Adrenal gland (tissue), 19 donors: ENCODE measurements at places on chromosomes 12 and 14.

GRCh38 chr12:176321-177181 lies 37.4 kb downstream of the SLC6A12 start:
- DNase-seq: peak; percentile 45

DNA sequence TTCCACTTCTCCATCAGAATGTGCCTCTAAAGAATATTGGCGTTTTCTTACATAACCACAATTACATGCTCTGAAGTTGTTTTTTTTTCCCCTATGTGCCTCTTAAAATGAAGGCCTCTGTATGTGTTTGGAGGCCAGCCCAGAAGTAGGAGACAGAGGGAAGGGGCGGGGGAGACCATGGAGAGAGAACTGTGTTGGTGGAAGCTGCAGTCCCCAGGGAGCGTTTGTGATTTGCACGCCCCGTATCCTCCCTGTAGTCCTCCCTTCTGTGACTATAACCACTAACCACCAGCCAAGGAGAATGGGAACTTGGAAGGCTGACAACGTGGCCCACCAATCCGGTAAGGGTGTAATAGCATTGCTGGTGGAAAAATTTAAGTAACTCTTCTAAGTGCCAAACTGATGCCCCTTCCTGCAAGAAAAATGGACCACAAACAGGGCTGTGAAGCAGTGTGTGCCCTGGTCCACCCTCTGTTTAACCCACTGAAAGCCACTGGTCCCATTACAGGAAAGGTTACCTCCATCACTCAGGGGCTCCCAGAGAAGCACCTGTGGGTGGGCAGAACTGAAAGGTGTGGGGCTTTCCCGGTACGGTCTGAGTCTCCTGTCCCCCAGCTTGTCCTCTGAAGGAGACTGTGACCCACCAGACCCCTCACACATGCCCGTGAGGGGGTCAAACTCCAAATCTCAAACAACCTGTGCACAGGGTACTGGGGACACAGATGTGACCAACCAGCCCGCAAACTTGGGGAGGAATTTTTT lies 36.8 kb downstream of the CCDC88C start:
- no peak for DNase-seq

DNA sequence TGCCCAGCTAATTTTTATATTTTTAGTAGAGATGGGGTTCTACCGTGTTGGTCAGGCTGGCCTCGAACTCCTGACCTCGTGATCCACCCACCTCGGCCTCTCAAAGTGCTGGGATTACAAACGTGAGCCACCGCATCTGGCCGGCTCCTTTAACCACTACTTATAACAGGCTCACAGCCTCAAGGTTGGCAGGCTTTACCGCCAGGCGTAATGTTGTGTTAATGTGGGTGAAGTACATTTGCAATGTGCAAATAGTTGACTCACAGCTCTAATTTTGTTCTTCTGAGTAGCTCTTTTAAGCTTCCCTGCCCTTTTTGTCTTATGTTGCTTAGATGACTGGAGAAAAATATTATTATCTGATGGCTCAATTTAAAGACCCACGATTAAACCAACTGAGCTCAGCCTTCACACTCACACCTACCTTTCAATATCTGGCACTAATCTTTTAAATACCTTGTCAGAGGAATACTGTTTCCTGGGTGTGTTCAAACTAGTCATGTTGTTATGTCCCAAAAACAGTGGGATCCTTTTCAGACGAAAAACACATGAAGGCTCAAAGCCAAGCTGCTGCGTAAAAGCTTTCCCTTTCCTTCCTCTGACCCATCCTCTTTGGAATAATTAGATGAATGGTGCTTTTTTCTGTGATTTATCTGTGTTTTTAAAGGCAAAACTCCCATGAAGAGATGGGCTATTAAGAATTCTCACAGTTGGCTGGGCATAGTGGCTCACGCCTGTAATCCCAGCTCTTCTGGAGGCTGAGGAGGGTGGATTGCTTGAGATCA lies 57.2 kb upstream of the USP44 start:
- DNase-seq: no peak

GRCh38 chr12:117847371-117847770 lies 121.4 kb downstream of the KSR2 start:
- DNase-seq: no peak

DNA sequence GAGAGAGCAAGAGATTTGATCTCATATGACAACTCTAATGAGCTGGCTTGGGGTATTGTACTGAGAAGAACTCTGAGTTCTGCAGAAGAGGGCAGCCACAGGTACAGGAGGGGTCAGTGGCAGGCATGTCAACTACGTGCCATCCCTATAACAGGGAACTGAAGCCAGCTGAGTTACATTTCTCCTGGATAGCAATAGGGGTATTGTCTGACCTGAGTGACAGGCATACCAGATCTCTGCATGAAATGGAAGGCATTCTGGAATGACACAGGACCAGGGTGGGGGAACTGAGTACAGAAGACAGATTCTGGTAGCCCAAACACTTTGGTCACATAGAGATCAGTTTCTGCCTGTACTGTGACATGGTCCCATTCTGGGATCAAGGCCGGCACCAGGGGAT lies 35.8 kb downstream of the EFCAB11 start:
- DNase-seq: no peak

- DNase-seq: no peak
Observed at GRCh38 chr12:53950437-53950773, 4.3 kb upstream of the HOXC12 start.

GRCh38 chr14:20383032-20383431 lies 30.3 kb downstream of the TEP1 start:
- no peak for DNase-seq

DNA sequence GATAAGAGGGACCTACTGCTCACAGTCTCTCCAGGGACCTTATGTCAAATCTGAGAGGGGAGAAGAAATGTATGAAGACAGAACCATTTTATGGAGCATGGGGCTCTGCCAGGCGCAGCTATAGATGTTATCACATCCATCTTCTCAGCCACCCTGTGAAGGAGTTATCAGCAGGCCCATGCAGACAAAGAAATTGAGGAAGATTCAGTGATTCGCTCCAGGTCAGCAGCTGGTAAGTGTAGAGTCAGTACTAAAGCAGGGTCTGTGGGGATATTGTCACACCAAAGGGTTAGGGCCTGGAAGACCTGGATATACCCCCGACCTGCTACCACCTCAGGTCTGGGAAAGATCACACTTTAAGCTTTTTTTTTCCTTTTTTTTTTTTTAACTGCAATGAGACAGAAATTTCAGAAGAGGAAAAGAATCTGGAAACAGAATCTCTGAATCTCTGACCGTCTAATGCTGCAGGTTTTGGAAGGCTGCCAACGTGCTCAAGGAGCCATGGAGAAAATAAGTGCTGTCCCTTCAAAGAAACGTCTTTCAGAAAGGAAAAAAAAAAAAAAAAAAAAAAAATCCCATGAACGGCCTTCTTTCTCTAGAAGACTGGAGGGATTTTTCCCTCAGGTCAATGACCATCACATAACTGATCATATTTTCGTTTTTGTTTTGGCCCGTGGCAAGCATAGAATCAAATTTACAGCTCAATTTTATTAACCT lies 73.3 kb upstream of the PLEKHG7 start:
- peak; percentile 62 for DNase-seq

GRCh38 chr14:104399432-104400155 lies 180.0 kb upstream of the C14orf180 start:
- DNase-seq: no peak

- no peak for DNase-seq
Observed at GRCh38 chr14:102097441-102098135, 10.7 kb upstream of the HSP90AA1 start.

DNA sequence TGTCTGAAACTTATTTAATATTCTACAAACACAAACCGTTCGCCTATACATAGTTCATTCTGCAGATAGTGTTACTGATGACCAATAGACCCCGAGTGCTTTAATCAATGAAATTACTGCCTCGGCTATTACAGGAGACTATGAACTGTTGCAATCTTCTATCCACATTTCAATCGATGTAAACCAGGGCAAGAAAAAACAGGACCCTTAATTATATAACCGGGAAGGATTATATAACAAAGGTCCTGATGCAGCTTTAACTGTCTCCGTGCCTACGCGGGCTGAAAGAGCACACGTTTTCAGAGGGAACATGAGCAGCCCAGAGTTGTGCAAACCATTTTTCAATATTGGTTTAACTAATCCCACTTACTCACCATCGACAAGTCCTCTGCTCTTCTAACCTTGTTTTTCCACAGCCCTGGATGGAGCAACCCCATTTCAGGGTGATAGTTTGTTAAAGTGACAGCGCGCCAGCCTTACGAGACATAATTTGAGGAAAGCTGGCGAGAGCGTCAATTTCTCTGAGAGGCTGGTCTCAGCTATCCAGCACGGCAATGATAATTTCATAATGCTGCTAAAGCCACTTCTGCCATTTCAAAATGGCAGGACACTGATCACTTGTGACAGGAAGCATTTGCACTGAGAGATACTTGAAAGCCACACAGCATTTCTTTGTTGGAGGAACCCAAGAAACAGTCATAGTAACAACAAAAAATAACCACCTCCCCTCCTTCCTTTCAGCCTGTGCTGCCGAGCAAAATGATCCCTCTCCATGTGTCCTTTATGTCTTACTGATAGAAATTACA lies 184.6 kb downstream of the FOXN3 start:
- no peak for DNase-seq

DNA sequence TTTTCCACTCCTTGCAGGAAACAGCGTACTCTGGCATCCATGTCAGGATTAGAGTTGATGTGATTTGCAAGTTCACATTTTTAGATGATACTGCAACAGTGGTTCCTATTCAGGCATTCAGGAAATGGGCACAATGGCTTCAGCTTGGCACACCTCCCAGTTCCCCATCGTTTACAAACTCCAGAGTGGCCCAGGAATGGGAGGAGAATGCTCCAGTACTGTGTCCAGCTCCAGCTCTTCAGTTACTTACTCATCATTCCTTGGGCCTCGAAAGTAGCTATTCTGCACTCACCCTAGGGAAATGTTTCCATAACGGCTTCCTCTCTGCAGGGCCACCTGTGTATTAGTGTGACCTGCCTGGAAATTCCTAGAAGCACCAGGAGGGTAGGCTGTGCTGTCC lies 239.7 kb upstream of the RGS6 start:
- DNase-seq: no peak

DNA sequence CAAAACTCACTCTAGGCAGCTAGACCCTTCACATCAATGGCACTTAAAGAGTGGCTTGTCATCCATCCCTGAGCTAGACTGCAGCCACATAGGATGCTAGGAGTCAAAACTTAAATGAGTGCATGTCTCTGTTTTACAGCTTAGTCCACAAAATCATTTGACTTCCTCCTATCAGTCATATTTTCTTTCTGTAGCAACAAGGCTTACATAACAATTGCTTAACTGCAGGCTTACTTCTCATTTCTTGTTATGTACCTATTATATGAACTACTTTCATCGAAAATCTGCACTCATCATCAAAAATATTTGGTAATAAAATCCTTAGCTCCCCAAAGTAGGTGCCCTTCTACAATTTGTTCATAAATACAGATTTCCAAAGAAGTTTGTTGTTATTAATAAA lies 30.1 kb downstream of the CLEC1A start:
- no peak for DNase-seq

DNA sequence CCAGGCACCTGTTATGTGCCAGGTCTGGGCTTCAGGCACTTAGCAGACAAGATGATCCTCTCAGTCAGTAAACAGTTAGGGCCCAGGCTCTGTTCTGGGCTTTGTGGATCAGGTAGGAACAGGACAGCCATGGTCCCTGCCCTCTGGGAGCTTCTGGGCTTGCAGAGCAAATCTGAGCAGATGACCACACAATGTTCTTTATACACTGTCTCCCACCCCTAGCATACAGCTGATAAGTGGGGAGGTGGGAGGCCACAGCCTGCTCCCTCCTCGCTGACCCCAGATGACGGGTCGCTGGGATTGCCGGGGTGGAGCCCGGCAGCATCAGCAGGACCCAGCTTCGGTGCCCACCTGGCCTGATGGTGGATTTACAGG lies 53.1 kb upstream of the RIN3 start:
- no peak for DNase-seq

- DNase-seq: no peak
Observed at GRCh38 chr14:24875991-24876878, 173.7 kb downstream of the STXBP6 start.

DNA sequence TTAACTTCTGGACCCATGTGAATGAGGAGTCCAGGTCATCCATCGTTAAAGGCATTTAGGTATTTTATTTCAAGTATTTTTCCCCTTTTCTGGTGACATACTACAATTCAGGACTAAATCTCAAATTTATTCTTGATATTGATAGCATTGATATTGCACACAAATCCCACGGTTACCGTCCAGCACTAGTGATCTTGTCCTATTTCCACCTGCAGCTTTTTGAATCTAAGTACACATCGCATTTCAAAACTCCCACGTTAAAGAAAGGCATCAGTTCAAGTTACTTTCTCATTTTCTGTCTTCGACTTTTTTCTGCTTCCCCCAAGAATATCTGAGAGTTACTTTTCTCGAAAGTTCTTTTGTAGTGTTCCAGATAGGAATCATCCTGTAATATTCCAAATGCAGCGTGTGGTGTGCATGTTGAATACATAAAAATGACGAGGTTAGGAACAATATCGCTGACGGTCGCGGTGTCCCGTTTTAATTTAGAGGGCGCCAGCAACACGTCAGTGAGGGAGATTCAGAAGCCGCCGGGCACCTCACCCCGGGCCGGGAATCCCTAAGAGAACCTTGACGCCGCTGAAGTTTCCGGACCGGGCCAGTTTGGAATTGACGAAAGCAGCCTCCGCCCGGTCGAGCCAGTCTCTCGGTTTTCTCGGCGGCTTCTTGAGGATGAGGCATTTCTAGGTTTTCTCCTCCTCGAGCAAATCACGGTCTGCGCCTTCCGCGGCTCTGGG lies 569 bp upstream of the RGS6 start:
- DNase-seq: no peak

GRCh38 chr12:45502481-45503128 lies 226.9 kb upstream of the ARID2 start:
- no peak for DNase-seq

DNA sequence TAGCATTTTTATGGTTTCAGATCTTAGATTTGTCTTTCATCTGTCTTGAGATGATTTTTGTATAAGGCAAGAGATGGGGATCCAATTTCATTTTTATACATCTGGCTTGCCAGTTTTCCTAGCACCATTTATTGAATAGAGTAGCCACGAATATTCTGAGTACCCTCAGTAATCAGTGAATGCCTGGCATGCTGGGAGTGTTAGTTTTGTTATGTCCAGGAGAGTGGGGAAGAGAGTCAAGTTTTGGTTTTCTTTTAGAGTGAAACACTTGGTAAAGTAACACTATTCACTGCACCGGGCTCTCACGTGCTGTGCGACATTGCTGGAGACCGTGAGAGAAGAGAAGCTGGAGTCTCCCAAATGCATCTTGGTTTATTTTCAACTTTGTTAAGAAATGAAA lies 31.3 kb downstream of the DERA start:
- no peak for DNase-seq

DNA sequence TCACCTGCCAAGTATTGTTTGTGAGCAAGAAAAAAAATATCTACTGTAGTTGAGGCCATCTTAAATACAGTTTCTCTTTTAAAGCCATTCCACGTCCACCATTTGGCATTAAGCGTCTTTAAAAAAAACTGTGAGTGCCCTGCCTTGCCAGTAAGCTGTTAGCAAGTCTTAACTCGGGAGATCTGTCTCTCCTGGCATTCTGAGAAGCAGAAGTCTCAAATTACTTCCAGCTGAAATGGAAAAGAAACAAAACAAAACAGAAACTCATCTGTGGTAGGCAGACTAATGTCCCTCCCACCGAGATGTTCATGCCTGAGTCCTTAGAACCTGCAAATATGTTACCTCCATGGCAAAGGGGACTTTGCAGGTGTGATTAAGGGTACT lies 126.2 kb downstream of the CRADD start:
- peak; percentile 31 for DNase-seq
